ENCODE measurements at places on chromosomes 11 and 22.

- no peak for DNase-seq
These were observed 7.7 kb downstream of the SCO2 start for GRCh38 chr22:50517495-50518260.

DNA sequence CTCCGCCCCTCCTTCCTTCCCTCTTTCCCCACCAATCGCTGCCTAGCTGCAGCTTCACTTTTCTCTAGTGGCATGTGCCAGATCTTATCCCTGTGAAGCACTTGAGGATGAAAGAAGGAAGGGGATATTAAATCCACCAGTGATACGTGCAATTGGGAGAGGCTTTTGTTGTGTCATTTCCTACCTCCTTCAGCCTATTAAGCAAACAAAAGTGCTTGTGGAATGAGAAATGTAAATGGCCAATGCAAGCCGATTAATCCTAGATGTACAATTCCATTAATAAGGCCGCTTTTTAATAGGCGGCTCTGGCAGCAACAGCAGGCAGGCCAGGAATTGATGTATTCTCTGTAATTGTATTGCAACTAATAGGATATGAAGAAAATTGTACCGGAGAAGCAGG is 23.3 kb downstream of the NTM start:
- DNase-seq = no peak

- no peak for DNase-seq
These were observed 40.0 kb upstream of the PTH start for GRCh38 chr11:13535819-13536218.

DNA sequence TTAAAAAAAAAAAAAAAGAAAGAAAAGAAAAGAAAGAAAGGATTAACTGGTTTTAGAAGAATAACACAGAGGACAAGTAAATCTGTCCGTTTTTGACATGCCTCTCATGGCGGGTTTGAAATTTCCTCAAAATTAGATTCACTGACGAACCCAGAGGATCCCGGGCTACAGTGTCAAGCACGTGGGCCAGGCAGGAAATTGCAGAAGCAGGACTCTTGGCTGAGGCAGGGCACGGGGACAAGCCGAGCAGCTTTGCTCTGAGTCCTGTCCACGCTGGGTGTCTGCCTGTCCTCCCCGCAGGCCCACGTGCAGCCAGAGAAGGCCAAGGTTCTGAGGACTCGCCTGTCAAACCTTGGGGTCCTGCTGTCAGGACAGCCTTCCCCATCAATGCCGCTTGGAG is 24.7 kb downstream of the GAL start:
- DNase-seq = no peak

- DNase-seq = no peak
These were observed 4.5 kb downstream of the ARVCF start for GRCh38 chr22:20011993-20012740.

GRCh38 chr22:40712311-40712710 is 33.0 kb downstream of the MCHR1 start:
- no peak for DNase-seq

- no peak for DNase-seq
These were observed 977.0 kb downstream of the TBC1D22A start for GRCh38 chr22:47739291-47740015.

GRCh38 chr11:8714622-8715225 is 32.1 kb downstream of the RPL27A start:
- DNase-seq = no peak

GRCh38 chr11:723120-723883 is 17.3 kb downstream of the EPS8L2 start:
- DNase-seq = no peak

- no peak for DNase-seq
These were observed 37.5 kb upstream of the TCF20 start for GRCh38 chr22:42307806-42308563.

DNA sequence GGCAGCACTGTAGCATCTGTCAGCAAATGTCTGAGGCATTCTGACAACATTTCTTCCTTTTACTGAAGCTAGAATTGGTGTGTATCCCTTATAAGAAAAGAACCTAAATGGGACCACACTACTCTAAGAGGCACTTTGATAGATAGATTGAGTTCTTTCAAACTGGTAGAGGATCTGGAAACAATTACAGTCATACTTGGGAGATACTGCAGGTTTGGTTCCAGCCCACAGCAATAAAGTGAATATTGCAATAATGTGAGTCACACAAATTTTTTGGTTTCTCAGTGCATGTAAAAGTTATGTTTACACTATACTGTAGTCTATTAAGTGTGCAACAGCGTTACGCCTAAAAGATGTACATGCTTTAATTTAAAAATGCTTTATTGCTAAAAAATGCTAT is 96.9 kb downstream of the SBF2 start:
- no peak for DNase-seq

- no peak for DNase-seq
These were observed 39.9 kb upstream of the MYO18B start for GRCh38 chr22:25702040-25702439.

- DNase-seq = no peak
These were observed 3.3 kb upstream of the FXYD6 start for GRCh38 chr11:117879516-117880480.

DNA sequence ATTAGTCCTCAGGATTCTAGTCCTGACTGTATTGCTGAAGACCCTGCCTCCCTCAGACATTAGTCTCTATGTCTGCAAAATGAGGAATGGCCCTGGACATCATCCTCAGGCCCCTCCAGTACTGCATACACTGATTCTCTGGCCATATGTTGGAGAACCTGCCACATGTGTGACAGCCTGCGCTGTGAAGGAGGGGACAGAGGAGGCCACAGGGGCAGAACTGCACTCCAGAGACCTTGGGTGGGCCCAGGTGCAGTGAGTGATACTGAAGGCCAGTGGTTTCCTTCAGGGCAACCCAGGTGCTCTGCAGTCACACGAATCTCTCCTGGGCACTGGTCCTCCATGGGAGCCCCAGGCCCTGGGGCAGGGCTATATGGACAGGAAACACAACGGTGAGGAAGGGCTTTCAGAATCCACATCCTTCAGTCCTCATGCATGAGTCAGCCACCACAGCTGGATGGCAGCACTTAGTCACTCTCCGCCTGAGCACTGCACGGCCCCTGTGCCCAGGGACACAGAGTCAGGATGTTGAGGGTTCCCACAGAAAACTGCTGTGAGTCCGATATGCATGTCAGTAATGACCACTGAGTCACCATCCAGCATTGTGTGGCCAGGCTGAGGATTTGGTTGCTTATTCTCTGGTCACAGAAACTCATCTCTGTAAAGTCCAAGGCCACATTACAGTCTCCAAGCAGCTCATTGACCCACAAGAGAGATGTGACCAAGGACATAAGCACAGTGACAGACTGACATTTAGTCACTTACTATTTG is 39.7 kb downstream of the ME3 start:
- no peak for DNase-seq

GRCh38 chr22:24134090-24134846 is 47.0 kb upstream of the SUSD2 start:
- DNase-seq = peak; percentile 77

GRCh38 chr11:125086633-125087296 is 23.7 kb downstream of the SLC37A2 start:
- no peak for DNase-seq

DNA sequence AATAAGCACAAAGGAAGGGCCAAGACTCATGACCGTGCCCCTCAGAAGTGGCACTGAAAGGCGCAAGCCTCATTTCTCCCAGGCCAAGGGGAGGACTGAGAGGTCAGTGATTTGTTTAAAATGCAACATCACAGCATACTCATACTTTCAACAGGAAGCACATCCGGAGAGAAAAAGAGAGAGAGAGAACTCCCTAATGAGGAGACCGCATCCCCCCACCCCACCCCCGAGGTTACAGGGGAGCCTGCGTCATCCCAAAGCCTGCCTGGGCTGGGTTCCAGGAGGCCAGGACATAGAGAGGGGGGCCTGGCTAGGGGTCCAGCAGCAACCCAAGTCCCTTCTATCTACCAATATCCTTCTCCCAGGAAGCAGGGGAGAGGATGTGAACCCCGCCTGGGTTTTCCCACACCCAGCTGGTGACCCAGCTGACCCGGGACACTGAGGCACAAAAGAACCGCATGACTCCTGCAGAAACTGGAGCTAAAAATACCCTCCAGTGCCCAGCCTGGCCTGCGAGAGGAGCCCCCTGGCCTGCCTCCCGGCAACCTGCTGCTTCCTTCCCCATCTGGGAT is 3.8 kb downstream of the CSNK1E start:
- DNase-seq = no peak

- peak; percentile 69 for DNase-seq
These were observed at the start of gene RNF215 for GRCh38 chr22:30386960-30387827. RNF215 (minus strand) TSS chr22:30387411; CDS start chr22:30387313, 98 bp downstream.

DNA sequence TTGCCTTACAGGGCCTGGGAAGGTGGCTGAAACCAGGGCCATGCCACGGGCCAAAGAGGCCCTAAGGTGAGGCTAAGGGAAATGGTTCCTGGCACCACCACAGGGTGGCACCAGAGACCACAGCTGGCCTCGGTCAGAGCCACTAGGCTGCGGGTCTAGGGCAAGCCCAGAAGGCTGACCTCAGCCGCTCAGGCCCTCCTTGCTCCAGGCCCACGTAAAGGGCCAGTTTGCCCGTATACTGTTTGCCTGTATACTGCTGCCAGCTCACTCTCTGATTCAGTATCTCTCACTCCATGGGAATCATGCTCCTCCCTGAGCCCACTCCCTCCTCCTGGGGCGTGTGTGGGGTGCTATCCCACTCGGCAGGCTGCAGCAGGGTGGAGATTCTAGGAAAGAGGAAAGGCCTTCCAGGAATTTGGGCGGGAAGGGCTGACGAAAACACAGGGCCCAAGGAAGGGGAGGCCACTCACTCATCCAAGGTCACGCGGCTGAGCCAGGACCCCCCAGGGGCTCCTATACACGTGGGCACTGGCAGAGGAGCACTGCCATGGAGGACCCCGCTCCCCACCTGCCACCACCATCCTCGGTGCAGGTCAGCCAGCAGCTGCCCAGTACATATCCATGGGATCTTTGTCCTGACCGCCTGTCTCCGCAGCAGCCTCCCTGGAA is 62.4 kb downstream of the NECTIN1 start:
- peak; percentile 44 for DNase-seq

DNA sequence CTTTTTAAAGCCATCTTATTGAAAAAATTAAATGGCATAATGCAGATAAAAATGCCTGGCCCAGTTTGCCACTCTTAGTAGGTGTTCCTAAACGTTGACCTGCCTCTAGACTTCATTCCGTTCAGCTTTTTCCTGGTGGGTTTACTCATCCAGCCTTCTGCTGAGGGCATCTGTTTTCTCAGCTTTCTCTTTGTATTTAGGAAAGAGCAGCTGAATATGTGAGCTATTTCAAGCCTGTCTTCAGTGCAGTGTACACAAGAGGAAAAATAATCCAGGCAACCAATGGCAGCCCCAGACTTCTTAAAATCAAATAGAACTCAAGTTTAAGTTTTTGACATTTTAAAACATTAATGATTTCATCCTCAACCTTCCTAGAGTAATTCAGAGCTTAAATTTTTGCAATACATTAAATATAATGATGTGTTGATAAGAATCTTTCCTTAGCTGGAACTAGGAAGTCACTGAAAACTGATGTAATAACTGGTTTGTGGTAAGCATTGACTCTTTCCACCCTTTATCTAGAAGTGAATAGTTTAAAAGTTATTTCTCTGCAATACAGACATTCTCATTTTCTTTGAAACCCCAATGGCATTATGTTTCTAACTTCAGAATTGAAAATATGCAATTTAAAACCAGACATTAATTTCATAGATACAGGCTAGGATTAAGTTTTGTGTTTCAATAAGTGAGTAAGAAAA is 165.4 kb downstream of the AASDHPPT start:
- DNase-seq = no peak
